ENCODE measurements at places on chromosomes 3 and 15.

DNA sequence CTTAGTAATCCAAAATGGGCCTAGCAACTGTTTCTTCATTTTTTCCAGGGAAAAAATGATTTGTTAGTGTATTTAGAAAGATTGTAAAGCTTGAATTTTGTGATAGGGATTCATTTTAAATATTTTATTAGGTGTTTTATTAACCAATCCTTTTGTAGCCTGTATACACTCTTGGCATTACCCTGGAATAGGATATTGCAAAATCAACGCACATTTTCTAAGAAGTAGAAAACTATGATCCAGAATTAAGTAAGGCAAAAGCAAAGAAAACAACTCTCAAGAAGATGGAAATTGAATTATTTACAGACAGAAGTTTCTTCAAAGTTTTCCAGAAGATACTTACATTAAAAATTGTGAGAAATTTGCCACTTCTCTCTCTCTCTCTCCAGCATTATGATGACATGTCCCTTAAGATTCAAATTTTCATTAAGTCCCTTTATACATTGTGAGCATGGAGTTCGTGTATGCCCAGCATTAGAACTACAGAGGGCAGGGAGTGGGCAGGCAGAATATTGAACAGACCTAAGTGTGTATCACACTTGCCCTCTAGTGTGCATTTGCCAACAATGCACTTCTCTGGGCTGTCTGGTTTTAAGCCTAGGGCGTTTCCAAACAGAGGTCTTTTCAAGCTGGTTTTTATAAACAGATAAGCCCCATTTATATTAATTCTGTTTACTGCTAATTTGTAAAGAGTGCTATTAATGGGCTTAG lies 28.5 kb upstream of the CMSS1 start:
- peak; percentile 44 for DNase-seq

DNA sequence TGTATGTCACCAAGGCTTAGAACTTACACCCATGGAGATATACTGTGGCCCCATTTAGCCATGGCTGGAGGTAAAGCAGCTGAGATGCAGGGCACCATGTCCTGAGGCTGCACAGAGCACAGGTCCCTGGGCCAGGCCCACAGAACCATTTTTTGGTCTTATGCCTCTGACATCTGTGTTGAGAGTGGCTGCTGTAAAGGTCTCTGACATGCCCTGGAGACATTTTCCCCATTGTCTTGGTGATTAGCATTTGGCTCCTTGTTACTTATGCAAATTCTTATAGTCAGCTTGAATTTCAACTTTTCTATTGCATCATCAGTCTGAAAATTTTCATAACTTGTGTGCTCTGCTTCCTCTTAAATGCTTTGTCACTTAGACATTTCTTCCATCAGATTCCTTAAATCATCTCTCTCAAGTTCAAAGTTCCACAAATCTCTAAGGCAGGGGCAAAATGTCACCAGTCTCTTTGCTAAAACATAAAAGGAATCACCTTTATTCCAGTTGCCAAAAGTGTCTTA lies 701.3 kb downstream of the EPHA3 start:
- no peak for DNase-seq

DNA sequence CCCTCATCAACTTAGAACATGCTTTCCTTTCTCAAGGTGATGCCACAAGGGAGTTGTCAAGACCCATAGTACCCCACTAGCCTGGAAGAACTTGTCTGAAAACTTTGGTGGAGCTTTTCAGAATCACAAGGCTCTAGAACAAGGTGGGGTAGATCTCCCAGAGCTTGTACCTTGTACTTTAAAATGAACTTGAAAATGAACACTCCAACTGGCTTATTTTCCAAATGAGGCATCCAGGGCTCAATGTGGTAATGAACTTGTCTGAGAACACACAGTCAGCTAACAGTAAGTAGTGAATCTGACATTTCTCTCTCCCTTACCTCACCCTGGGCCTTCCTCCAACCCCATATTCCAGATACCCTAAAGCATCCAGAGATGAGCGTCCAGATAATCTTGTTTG lies 81.8 kb upstream of the THBS1 start:
- no peak for DNase-seq

DNA sequence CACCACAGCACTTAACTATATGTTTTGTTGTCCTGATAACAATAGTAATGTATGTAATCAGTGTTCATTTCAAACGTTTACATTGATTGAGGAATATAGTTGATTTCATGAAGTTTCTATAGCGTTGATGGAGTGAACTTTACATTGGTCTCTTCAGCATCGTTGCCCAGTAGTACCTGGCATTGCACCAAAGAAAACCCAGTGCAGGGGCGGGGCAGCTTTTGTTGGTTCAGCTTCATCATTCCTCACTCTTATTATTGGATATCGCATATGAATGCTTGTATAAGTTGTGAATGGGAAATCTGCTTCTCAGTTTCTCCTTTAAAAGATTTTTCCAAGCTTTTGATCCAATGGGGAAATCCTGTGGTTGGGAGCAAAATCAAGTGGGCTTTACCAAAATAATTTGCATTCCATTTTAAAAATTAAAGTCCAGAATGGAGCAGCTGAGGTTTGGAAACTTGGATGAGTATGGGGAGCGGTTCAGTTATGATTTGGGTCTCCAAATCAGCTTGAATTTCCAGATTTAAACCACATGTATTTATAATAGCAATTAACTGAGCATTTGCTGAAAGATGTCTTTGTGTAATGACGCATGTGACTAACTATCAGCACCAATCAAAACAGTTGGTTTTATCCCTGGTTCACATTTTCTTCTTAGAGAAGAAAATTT lies 213.7 kb downstream of the ALCAM start:
- no peak for DNase-seq

DNA sequence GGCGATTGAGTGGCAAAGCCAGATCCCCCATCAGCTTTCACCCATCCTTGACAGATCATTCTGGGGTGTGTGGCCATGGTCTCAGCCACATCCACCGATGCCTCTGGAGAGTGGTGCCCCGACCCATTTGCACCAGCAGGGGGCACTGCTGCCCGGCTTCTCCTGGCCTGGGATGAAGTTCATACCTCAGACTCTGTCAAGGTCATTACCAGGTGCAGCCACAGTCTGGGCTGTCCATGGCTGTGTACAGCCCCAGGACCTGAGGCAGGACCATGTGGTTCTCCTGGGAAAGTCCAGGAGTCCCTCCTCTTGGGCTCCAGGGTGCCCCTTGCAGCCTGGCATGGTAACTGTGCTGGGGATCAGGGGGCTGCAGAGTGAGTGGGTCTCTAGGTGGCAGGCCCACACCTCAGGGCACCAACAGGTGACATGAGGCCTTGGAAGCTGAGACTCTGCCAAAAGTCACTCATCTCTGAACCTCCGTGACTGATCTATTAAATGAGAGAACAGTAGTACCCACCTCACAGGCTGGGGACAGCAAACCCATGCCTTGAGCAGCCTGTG lies 67.2 kb downstream of the CACNA2D2 start:
- peak; percentile 33 for DNase-seq

DNA sequence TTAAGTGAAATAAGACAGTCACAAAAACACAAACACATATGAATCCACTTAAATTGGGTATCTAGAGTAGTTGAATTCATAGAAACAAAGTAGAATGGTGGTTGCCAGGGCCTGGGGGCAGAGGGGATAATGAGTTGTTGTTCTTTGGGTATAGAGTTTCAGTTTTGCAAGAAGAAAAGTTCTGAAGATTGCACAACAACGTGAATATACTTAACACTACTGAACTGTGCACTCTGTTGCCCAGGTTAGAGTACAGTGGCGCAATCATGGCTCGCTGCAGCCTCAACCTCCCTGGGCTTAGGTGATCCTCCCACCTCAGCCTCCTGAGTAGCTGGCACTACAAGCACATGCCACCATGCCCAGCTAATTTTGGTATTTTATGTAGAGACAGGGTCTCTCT lies 14.9 kb downstream of the GRAMD2A start:
- peak; percentile 65 for DNase-seq

DNA sequence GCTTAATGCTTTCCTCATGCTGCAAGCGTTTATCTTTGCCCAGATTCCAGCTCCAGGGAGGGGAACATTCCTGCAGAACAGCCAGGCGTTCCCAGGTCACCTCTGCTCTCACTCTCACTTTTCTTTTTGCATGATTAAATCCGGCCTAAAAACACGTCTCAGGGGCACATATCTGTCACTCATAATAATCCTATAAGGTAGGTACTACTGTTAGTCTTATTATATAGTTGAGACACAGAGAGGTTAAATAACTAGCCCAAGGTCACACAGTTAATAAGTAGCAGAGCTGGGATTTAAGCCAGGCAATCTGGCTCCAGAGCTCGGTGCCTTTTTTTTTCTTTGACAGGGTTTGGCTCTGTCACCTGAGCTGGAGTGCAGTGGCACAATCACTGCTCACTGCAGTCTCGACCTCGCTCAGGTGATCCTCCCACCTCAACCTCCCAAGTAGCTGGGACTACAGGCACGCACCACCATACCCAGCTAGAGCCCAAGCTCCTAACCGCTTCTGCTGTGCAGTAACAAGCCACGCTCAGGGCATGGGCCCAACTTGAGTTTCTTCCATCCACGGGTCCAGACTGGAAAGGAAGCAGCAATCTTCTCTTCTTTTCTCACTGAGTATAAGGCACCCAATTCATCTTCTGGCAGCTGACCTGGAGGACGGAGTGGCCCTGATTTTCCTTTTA lies 96.5 kb downstream of the LIPC start:
- DNase-seq = no peak
